ENCODE measurements at places on chromosomes 1 and 21.

DNA sequence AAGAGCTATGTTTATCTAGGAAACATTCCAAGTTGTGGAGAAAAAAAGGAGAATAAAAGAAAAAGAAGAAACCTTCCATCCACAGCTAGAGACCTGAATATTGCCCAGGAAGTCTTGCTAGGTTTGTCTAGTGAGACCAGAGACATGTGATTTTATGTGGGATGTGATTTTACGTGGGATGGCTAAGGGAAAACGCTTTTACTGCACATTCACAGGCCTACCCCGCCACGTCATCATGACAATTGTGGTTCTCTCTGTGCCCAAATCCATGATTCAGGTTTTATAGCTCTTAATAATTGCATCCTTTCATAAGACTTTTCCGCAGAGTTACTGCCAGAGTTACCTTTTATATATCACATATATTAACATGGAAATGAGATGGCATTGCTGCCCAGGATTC lies 86.4 kb upstream of the SSX2IP start:
- no peak for DNase-seq

DNA sequence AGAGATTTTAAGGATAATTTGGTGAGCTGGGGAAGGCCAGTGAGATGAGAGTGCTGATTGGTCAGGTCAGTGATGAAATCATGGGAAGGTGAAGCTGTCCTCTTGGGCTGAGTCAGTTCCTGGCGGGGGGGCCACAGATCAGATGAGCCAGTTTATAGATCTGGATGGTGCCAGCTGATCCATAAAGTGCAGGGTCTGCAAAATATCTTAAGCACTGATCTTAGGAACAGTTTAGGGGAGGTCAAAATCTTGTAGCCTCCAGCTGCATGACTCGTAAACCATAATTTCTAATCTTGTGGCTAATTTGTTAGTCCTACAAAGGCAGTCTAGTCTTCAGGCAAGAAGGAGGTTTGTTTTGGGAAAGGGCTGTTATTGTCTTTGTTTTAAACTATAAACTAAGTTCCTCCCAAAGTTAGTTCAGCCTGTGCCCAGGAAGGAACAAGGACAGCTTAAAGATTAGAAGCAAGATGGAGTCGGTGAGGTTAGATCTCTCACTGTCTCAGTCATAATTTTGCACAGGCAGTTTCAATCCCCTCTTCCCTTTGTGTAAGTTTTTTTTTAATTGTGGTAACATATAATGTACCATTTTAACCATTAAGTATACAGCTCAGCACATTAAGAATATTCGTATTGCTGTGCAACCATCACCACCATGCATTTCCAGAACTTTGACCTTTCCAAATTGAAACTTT lies 39.4 kb downstream of the PTAFR start:
- no peak for DNase-seq

DNA sequence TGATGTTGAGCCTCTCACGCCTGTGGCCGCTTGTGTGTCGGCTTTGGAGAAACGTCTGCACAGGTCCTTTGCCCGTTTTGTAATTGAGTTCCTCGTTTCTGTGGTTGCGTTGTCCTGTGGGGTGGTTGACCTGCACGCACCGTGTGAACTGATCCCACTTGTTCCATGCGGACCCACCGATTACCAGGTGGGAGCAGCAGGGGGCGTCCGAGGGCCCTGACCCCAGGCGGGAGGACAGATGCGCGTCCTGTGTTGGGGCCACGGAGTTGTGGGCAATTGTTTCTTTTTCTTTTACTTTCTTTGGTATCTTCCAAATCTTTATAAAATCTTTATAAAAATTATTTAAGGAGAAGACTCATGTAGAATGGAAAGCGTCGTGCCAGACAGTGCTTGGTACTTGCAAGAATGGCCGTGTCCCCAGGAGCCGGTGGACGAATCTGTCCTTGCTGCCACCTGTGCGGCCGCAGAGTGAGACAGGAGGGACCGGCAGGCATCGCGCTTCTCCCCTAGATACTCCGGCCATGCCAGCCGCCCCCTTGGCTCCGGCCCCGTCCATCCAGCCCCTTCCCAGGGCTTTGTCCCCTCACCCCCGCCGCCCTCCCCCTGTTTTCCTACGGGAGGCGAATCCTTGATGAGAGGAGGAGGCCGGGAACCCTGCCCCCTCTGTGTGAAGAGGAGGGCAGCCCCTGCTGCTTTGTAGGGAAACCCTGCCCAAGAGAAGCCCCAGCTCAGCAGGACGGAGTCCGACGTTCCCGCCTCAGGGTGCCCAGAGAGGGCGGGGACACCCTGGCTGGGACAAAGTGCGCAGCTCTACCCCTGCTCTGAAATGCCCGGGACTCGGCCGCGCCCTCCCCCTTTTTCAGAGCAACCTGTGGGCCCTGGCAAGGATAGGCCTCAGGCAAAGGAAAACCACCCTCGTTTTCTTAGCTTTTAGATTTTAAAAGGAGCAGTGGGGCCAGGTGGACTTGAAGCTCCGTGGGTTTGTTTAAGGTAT lies 41.7 kb downstream of the PRKCZ start:
- DNase-seq, result peak; percentile 51

- DNase-seq, result no peak
These were observed 40.9 kb downstream of the TNFRSF9 start for GRCh38 chr1:7899741-7900140.

DNA sequence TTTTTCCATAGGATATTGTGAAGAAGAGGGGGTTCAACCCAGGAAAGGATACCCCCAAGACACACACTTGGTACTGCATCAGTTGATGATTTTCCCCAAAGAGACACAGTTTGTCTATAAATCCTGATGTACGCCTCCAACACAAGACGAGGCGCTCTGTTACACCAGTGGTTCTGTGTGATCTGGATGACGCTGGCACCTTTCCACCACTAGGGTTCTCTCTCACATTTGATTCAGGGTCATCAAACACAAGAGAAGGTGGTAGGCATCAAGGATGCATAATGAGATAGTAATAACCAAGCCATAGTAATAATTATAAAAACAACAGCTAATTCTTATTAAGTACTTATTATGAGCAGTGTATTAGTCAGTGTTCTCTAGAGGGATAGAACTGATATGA lies 508.8 kb upstream of the ZP4 start:
- DNase-seq, result no peak

DNA sequence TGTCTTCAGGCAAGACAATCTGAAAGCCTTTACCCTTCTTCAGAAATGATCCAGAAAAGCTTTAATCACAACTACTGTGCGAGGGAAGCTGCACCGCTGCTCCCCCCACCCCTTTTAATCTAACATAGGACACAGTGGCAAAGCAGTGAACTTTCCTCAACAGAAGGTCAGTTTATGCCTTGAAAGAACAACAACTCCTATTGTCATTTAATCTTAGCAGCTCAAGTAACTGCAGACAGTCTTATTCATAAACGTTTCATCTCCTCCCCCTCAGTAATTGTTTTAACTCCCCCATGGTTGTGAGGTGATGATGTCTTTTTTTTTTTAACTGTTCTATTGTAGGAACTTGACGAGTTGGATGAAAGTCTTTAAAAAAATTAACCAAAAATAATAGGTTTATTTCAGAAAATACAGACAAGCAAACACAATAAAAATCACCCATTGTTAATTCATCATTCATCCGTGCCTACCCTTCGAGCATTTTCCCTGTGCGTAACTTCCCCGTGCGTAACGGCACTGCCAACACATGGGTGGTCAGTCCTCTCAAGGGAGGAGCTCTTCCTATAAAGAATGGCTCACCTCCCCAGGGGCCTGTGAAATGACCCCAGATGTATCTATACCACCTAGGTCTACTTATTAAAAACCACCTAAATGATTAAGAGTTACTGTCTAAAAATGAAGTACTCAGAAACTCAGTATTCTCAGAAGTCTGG lies 3.3 kb upstream of the ADAR start:
- DNase-seq, result no peak

DNA sequence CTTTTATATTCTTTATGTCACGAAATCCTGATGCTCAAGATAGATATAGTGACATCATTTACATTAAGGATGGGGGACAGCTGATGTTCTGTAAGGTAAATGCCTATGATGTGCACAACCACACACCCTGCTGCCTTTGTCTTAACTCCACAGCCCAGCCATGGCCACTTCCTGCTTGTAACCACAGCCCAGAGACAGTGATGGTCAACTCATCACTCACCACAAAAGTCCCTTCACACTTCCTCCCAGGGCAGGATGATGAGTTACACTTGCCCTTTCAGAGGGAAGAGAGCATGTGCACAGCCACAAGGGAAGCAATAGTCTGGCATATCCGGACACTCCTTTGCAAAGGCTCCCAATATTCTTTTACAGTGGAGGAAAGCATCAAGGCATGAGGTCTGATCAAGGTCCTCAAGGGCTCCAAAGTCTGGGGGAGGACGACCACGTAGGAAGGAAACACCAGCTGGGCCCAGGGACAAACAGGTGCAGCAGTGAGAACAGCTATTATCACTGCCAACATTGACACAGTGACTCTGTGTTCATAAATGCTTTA lies 53.8 kb downstream of the PLPP3 start:
- DNase-seq, result no peak

DNA sequence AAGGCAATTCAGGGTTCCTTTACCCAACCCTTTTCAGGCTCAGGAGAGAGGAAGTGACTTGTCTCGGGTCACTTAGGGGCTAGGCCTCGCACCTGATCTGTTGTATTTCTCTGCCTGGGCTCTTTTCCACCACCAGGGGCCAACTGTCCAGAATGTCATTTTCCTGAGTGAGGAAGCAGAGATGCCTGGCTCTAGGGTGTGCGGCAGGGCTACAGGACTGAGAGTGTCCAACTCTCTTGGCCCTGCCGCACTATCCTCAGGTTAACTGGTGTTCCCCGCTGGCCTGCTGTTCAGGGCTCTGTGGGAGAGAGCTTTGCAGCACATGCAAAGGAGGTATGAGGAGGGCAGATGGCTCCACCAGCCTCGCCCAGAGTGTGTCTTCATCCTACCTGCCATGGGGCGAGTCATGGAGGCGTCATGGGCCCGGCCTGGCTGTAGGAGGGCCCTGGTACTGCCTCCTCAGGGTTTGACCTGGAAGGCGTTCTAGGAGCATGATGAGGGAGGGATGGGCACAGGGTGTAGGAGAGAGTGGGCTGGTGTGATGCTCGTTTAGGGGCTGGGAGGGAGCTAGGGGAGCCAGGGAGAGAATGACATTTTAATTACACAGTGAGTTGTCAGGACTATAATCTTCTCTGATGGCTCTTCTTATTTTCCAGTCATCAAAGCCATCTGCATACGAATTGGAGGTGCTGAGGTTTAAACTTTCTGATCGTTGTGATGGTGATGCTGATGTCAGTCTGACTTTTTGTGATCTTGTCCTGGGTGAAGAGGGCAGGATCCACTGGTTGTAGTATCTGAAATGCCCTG lies 128.3 kb downstream of the NOS1AP start:
- no peak for DNase-seq

- DNase-seq, result no peak
These were observed 8.0 kb downstream of the C1orf50 start for GRCh38 chr1:42774928-42775526.

GRCh38 chr1:186763107-186763506 lies 65.6 kb upstream of the PLA2G4A start:
- DNase-seq, result no peak

GRCh38 chr1:25676488-25676887 lies 59.9 kb downstream of the MAN1C1 start:
- no peak for DNase-seq

DNA sequence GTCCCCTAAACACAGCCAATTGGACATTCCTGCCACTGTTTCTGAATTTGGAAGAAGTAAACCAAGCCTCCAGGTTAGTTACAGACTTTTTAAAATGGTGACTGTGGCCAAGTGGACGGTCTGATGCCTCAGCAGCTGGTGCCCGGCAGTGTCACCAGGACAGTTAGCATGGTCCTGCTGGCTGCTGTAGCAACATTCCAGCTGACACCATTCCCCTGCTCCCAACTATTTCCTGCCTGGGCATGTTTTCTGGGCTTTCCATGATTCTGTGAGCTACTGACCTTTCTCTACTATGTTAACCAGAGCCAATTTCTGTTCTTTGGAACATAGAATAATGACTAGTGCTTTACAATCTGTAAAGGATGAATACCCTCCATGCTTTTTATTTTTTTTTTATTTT lies 95.0 kb downstream of the TLR5 start:
- DNase-seq, result no peak

GRCh38 chr1:50419907-50420677 lies 3.2 kb downstream of the DMRTA2 start:
- no peak for DNase-seq

DNA sequence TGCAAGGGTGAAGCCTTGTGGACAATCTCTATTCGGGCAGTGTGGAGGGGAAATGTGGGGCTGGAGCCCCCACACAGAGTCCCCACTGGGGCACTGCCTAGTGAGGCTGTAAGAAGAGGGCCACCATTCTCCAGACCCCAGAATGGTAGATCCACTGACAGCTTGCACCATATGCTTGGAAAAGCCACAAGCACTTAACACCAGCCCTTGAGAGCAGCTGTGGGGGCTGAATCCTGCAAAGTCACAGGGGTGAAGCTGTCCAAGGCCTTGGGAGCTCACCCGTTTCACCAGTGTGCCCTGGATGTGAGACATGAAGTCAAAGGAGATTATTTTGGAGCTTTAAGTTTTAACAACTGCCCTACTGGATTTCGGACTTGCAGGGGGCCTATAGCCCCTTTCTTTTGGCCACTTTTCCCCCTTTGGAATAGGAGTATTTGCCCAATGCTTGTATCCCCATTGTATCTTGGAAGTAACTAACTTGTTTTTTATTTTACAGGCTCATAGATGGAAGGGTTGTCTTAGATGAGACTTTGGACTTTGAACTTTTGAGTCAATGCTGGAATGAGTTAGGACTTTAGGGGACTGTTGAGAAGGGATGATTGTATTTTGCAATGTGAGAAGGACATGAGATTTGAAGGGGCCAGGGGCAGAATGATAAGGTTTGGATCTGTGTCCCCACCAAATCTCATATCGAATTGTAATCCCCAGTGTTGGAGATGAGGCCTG lies 16.3 kb upstream of the COL6A1 start:
- no peak for DNase-seq

DNA sequence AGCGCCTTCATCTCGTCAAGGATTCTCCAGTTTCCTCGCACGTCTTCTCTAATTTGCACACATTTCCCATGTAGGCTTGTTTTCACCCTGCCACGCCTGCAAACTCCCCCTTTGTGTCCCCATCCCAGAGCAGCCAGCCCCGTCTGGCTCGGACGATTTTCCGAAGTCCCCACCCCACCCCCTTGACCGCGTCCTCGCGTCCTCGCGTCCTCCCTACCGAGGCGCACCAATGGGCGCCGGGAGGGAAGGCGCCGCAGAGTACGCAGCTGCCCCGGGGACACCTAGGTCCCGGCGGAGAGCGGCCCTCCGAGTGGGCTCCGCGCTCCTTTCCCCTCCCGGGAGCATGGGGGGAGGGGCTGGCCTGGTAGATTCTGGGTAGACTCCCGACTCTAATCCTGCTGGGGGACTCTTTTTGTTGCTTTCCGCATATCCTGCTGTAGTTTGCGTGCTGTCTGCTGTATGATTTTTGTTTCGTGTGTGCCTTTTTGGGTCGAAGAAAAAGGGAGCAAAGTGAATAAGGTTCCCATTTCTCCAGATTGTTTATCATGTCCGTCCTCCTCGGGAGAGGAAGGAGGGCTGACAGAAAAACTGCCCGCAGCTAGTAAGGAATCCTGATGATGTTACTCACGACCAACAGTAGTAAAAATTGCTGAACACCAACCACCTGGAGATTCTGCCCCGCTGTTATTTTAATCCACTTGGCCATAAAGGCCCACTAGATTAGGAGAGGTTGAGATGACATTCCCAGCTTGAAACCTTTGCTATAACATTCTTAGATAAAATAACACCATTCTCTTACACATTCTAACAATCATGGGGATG lies 1.5 kb downstream of the CACHD1 start:
- no peak for DNase-seq

Data from stimulated activated CD4-positive, alpha-beta T cell treated with anti-CD3 and anti-CD28 coated beads, Interleukin-2, amount 100 ng/mL, for 48 hours (primary cell).